Vagina (tissue), 2 donors: ENCODE measurements at places on chromosomes 4 and X.

DNA sequence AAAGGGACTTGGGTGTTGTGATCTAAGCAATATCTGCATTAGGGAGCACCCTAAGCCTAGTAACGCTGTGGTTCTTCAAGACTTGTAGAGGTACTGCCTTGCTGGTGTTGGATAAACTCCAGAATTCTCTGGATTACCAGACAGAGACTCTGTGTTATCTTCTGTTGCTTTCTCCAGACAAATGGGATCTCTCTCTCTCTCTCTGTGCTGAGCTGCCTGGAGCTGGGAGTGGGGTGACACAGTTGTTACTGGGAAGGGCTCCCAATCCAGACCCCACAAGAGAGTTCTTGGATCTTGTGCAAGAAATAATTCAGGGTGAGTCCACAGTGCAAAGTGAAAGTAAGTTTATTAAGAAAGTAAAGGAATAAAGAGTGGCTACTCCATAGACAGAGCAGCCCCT lies 48.8 kb downstream of the MCUB start:
- DNase-seq = no peak

DNA sequence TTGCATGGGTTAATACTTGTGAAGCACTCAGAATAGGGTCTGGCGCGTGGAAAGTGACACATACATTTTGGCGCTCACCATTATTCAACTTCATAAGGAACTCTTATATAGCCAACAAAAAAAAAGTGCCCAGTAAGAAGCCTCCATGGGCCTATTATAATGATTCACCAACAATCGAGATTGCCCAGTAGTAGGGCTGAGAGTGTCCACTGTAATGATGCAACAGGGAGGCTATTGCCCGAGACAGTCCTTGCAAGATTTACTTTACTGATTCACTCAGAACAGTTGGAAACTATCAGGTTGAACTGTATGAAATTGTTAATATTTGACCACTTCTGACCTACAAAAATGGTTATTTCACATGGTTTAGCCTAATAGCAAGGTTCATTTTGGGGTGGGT lies 86.0 kb downstream of the PJA1 start:
- no peak for DNase-seq

DNA sequence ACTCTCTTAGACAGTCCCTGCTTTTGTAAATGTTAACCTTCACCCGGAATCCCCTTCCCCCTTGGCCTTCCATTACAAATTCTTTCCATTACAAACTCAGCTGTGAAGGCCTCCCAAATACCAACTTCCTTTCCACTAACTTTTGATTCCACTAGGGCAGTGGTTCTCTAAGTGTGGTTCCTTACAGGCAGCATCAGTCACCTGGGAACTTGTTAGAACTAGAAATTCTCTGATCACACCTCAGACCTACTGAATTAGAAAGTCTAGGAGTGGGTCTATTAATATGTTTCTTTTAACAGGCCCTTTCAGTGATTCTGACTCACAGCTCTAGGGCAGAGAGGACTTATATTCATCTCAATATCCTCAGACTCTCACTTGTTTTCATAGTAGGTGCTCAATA lies 19.0 kb upstream of the MRPL1 start:
- DNase-seq = no peak

DNA sequence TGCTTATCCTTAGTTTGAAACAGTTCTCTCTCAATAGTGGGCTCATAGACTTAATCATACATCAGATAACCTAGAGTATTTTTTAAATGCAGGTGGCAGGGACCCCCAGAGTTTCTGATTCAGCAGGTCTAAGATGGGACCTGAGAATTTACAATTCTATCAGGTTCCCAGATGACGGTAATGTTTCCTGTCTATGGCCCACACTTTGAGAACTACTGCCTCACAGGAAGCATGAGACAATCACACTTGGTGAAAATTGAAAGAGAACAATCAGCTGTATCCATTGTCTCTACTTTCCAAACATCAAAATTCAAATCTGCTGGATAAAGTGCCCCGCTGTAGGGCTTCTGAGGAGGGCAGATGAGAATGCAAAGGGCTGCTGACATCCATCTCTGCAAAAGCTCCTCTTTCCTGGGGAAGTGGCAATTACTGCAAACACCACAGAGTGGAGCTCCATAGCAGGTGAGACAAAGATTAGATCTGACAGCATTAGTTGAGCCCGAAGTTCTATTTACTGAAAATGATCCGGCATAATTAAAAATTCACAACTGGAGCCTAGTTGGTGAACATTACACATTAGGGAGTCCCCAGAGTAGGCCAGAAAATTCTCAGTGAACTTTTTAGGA lies 187.8 kb upstream of the MBNL3 start:
- DNase-seq = no peak

- no peak for DNase-seq
These were observed 866.3 kb upstream of the PCDH7 start for GRCh38 chr4:29853833-29854232.

GRCh38 chrX:96729868-96730643 lies 45.4 kb downstream of the DIAPH2 start:
- no peak for DNase-seq

GRCh38 chr4:185956544-185956940 lies 112.4 kb upstream of the TLR3 start:
- DNase-seq = no peak

DNA sequence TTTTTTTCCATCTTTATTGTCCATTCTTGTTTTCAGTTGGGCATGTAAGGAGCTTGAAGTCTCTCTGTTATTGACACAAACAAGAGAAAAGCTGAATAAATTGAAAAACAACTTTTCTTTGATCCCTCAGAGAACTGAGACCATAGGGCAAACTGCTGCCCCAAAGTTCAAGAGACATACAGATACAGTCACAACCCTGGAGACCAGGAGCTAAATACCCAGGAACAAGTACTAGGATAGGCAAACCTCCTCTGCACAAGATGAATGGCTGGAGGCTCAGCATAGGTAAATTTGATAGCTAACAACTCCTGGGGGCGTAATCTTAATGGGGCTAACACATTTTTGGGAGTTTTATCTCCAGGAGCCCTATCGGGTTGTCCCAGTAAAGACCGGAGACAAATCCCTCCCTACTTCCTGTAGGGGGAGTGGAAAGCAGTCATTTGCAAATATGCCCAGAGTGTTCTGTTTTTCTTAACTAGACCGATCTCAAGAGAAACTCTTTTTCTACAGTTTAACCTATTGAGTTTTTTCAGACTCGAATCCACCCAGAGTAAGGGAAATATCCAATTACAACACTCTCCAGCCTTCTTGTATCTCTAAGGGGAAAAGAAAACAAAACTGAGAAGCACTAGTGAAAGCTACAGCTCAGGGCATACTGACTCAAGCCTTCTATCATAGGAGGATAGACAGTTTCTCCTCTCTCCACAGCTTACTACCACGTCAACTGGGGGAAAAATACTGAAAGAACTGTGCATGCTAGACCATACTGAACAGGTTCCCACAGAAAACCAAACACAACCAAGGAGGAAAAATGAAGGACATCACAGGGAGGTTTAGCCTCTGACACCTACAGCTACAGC lies 23.1 kb downstream of the MAGEA8 start:
- DNase-seq = no peak

DNA sequence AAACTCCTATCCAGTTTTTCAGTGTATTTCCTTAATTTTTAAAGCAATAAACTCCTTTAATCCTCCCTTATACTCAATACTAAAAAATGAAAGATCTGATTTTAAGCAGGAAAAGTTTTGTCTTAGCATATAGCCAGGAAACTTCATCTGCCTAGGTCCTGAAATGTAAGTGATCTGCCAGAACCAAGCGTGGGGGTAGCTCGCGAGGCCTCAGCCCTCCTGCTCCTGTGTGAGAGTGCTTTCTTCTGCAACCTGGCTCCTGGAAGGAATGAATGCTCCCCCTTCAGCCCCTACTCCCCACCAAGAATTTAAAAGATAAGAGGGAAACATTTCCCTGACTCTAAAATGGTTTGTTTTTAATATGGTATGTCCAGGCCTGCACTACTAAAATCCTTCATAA lies 160.1 kb downstream of the CBR4 start:
- DNase-seq = no peak

DNA sequence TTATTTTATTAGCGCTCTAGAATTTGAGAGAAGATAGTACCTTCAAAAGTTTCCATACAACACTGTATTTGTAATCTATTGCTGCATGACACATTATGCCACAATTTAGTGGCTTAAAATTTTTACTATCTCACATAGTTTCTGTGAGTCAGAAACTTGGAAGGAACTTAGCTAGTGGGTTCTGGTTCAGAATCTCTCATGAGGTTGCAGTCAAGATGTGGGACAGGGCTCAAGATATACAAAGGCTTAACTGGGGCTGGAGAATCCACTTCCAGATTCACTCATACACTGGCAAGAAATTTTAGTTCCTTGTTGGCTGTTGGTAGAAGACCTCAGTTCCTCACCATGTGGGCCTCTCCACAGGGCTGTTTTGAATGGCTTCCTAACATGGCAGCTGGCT lies 11.5 kb upstream of the C4orf54 start:
- no peak for DNase-seq

DNA sequence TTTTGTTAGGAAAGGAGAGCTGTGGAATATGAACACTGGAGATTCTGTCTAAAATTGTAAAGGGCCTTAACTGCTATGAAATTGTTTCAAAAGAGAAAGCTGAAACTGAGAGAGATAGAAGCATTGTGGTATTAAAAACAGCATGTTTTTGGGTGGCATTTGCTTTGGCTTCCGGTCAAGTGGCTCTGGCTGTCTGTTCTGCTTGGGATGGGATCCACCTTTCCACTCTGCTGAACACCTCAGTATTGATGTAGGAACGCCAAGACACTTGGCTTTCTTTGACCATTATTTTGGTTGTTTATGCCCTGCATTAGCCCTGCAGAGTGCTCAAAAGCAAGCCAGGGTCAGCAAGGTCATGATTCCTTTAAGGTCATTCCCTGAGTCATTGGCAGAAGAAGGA lies 199.7 kb downstream of the SLC4A4 start:
- no peak for DNase-seq
